ENCODE measurements at places on chromosomes 13 and 19.

- DNase-seq: no peak
Observed at GRCh38 chr19:41241859-41242258, 22.3 kb upstream of the HNRNPUL1 start.

- no peak for DNase-seq
Observed at GRCh38 chr19:2225415-2226050, 10.6 kb downstream of the PLEKHJ1 start.

DNA sequence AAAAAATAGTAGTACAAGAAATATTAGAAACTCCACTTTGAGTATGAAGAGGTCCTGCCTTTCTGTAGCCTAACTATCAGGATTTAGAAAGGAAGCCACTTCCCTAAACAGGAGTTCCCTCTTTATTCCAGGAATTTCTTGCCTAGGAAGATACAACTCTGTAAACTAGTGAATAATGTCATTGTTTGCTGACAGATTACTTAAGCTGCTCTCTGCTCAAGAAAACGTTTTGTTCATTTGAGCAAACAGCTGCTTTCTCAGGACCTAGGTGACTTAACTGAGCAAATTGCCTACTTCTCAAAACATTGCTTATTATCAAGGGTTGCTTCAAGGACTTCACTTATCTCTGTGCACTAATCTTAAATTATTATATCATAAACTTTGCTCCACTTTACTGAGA is 1419.4 kb upstream of the SLC10A2 start:
- no peak for DNase-seq

DNA sequence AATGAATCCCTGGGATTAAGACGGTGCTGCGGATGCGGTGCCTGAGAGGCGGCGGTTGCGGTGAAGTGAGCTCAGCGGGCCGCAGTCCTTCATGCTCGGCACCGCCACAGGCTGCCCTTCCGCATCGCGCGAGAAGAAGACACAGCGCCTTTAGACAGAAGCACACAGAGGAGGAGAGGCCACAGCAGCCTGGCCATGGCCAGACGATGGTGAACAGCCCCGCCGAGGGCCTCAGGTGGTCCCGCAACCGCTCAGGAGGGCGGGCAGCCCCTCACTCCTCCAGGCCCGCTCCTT is 459.2 kb downstream of the MYO16 start:
- no peak for DNase-seq

- DNase-seq: no peak
Observed at GRCh38 chr13:111262281-111262680, 58.2 kb upstream of the TEX29 start.
